H9 (cell line): ENCODE measurements at places on chromosomes 4 and X.
A peak's percentile ranks its signal among the peaks of the same experiment; 100 is the strongest.

DNA sequence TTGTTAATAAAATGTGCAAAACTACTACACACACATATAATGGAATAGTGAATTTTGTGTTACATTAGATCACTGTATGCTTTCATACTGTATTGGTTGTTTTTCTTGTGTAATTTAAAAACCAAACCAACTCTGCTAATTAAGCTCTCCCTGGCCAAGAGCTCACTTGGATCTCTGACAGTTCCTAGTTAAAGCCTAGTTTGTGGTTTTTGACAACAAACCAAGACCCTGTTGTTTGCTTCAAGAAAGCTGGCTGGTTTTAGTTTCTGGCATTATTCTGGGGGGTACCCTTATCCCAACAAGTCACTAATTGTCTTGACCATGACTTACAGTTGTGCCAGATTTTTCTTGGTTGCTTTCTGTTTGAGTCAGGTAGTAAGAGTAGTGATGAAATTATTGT, 121.4 kb upstream of the CXorf66 start:
- no peak for DNase-seq

- DNase-seq, result no peak
Observed at GRCh38 chrX:389021-389441, 2.3 kb upstream of the PPP2R3B start.

DNA sequence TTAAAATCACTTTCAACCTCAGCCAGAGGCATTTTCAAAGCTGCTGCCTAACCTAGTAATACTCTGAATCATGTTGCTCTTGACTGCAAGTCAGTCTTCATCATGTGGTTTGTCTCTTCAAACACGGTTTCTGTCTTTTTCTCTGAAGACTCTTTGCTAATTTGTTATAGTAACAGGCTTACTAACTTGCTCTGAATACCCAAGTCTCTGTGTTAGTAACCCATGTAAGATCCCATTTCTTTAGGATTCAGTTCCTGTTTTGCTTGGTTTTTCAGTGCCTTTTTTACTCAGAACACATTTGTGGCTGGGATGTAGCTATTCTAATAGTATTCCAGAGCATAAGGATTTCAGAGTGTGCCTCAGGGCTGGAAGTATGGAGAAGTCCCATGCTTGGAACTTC, 1450.6 kb upstream of the IGFBP7 start:
- no peak for DNase-seq

DNA sequence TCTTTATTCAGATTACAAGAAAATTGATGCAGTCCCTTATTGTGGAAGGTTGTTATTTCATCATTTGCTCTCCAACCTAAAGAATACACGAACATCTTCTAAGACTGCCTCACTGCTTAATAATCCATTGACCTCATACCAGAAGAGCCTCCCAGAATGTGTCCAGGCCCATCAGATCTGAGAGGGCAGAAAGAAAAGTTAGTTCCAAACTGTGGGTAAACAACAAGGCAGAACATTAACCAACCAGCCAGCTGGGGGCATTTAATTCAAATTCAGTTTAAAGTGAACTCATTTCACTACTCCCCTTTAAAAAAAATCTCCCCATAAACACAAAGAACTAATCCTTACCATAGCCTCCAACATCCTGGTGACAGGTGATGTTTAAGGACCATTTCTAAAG, 13.8 kb downstream of the GPC4 start:
- DNase-seq, result no peak

DNA sequence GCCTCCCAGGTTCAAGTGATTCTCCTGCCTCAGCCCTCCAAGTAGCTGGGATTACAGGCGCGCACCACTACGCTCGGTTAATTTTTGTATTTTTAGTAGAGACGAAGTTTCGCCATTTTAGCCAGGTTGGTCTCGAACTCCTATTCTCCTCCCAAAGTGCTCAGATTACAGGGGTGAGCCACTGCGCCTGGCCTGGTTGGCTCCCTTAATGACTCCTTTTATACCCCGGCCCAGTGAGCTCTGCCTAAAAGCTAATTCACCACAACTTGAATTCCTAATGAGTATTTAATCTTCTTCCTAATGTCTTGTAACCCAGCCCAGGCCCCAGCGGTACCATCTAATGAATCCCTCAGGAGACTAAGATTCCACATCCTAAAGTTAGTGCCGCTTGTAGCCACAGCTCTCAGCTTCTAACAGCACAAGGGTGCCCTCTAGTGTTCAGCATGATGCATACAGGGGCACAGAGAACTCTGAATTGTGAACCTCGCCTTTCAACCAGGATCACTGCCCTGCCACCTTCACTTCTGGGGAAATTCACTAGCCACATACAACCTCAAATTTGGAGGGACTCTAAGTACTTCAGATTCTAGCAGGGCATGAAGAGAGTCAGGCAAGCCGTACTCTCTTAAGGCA, 89.5 kb downstream of the OR13H1 start:
- peak; percentile 60 for DNase-seq

DNA sequence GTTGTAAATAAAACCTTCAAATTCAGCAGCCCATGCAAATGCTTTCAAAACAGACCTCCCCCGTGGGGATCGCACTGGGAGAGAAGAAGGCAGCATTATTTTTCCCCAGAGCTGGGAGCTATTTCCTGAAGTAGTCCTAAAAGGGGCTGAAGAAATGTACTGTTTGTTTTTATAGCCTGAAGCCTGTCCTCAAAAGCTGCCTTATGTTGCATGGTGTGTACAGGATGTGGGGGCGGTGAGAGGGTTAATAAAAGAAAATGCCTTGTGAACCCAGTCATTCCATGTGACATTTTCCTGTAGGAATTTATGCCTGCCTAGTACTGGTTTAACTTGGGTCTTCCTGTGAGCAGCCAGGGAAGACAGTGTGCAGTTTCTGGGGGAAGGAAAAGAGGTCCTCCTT, 144.1 kb downstream of the SOWAHB start:
- DNase-seq, result no peak

GRCh38 chr4:98627531-98628257, 30.7 kb downstream of the TSPAN5 start:
- no peak for DNase-seq

- peak; percentile 17 for DNase-seq
Observed at GRCh38 chr4:7190691-7191545, 1.4 kb upstream of the SORCS2 start.

- DNase-seq, result no peak
Observed at GRCh38 chr4:113355550-113356371, 306.3 kb downstream of the ANK2 start.

GRCh38 chr4:173519111-173520101, 10.6 kb downstream of the HAND2 start:
- DNase-seq, result no peak

DNA sequence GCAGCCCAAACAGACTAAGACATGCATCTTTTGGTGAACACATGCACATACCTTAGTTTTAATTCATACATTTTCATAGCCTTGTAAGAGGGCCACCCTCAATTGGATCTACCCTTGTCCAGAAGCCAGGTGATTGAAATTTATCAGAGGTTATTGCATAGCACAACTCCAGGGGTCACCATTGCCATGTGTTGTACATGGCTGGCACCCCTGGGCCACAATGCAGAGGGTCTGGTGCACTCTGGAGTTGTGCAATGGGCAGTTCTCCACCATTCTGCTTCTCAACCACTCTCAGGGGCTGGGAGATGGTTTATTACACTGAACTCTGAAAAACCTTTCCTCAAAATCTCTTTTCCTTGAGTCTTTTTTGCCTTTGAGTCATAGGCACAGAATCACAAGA, 184.4 kb upstream of the CXorf66 start:
- DNase-seq, result no peak

DNA sequence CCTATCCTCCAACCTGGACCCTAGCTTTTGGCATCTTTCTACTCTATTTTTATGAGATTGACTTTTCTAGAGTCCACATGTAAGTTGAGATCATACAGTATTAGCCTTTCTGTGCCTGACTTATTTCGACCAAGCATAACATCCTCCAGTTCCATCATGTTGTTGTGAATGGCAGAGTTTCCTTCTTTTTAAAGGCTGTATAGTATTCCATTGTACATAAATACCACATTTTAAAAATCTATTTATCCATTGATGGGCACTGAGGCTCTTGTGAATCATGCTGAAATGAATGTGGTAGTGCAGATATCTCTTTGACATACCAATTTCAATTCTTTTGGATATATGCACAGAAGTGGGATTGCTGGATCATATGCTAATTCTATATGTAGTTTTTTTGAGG, 40.3 kb upstream of the STIM2 start:
- no peak for DNase-seq
